ENCODE measurements at places on chromosomes 11 and 22.

GRCh38 chr22:22375576-22376351 lies 131.2 kb downstream of the VPREB1 start:
- no peak for DNase-seq

- no peak for DNase-seq
These were observed 1.5 kb downstream of the ASPHD2 start for GRCh38 chr22:26430600-26430999.

DNA sequence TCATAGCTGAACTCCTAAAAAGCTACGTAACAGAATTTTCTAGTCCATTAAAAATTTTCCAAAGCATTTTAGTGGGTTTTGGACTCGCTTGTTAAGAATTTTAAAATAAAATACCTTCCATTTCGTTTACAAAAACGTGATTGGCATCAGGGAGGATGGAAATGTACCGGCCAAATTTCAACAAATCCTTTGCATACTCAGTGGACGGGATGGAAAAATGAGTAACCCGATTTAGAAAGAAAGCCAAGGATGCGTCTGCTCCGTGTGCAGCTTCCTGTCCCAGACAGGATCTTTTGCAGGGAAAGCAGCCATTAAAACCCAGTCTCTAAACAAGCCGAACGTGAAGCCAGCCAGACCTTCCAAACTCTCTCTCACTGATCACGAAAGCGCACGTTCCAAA lies 15.6 kb downstream of the TMEM184B start:
- no peak for DNase-seq

- DNase-seq: no peak
These were observed 99.4 kb downstream of the MIAT start for GRCh38 chr22:26756675-26757293.

GRCh38 chr11:12075822-12076821 lies 34.3 kb upstream of the MICAL2 start:
- peak; percentile 95 for DNase-seq

DNA sequence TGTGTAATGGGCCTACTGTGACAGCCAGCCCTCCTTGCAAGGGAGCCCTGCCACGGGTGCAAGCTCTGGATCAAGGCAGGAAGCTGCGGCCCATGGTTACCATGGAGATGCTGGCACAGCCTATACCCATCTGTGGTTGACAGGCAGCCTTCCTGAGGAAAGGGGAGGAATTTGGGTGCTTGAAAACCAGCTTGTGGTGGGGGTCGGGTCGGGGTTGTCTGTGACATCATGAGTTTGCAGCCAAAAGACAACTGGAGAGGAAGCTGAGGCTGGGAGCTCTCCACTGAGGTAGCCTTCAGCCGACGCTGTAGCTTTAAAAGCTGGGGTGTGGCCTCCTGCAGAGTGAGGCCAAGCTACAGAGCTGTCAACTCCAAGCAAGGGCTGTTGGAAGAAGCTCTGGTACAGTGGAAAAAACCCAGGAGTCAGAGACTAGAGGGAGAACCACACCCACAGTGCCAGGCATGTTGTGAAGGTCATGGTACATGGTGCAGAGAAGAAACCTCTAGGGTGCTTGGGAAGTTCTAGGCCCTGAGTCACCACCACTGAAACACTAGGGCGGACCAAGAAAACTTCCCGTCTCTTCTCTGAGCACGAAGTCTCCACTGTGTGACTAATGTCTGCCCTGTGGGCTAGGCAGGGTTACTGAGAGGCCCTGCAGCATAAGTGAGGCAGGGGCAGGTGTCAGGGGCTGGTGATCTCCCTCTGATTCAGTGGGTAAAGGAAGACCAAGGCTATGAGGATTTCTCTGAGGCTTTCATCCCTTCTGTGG lies 10.8 kb upstream of the LDHA start:
- peak; percentile 43 for DNase-seq

DNA sequence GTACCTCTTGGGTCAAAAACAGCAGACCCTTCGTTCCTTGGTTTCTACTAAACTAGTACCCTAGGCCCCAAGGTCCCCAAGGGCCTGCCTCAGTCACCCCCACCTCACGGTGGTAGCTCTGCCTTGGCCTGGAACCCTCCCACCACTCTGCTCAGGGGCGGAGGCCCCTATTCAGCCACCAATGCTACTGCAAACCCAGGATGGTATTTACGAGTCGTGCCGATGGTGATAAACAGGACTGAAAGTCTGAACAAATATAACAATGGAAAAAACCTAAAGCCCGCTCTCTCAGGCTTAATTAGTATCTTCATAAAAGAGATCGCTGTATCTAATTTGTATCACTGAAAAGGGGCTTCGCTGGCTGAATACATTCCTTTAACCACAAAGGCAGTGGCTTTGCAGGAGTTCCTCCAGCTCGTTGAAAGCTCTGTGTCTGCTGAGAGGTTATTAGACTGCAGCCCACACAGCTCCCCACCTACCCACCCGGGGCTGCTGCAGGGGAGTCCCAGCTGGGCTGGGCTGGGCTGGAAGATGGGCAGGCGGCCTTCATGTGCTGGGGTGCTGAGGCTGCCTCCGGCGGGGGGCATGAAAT lies 15.2 kb downstream of the SHISAL1 start:
- no peak for DNase-seq

- no peak for DNase-seq
These were observed 13.7 kb upstream of the NXPE2 start for GRCh38 chr11:114664641-114665040.

DNA sequence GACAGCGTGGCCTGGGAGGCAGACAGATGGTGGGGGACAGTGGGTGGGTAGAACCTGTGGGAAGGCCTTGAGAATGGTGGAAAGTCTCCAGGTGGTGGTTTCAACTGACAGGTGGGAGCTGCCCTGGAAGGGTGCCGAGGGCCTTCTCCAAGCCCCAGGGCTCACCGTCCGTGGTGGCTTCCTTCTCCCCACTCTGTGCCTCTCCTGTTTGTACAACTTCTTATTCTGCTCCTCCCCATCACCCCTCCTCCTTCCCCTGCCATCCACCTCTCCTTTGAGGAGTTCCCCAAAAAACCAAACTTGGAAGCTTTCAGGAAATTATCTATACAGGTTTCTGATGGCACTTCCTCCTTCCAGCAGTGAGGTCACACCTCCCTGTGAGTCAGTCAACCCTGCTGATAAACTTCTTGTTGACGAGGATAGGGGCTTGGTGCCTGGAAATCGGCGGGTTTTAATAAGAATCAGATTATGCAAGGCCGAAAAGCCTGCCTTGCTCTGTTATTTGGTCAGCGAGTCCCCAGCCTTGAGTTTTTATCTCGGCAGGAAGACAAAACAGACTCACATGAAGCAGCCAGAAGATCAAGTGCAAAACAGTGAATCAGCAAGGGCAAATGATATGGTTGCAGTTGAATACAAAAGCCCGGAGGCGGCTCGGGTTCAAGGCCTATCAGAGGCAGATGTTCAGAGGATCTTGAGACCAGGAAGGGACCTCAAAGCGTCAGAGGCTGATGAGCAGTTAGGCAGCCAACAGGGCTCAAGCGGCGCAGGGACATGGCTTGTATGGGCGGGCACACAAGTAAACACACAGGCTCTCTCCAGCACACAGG lies 9.5 kb upstream of the ST3GAL4 start:
- no peak for DNase-seq

- no peak for DNase-seq
These were observed 37.2 kb downstream of the OR2AG2 start for GRCh38 chr11:6734616-6735015.

All from retinal pigment epithelial cell (primary cell).